ENCODE measurements at places on chromosomes 13 and 19.

GRCh38 chr13:30810261-30810701 lies 74.9 kb downstream of the ALOX5AP start:
- DNase-seq: no peak

DNA sequence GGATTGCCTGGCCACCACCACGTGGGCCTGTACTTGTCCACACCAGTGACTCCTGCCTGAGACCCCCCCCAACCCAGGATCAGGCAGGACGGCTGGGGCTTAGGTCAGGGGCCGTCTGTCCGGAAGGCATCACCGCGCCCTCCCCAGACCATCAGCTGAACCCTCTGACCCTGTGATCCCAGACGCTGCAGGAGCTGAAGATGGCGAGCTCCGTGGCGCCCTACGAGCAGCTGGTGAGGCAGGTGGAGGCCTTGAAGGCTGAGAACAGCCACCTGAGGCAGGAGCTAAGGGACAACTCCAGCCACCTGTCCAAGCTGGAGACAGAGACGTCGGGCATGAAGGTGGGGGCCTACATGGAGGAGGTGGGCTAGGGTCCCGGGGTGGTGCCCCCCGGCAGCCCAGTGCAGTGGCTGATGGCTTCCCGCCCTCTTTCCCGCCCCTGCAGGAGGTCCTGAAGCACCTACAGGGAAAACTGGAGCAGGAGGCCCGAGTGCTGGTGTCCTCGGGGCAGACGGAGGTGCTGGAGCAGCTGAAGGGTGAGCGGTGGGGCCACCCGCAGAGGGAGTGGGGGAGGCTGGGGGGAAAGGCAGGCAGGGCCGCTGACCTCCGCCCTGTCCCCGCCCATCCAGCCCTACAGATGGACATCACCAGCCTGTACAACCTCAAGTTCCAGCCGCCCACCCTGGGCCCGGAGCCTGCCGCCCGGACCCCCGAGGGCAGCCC lies 3.0 kb downstream of the APC2 start:
- no peak for DNase-seq

DNA sequence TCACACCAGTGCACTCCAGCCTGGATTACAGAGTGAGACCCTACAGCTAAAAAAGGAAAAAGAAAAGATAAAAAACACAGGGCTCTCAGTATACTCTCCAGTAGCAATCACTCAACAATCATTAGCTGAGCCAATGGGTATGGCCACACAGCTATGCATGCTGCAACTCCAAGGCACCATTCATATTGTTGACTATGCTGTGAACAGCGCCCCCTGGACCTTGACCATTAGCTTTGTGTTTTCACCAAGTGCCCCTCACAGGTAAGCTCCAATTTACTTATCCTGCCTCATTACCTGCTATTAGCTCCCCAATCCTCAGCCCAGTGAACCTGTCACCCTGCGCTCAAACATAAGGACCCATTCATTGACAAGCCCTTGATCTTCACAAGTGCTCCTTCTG lies 35.8 kb downstream of the ZIC5 start:
- no peak for DNase-seq

DNA sequence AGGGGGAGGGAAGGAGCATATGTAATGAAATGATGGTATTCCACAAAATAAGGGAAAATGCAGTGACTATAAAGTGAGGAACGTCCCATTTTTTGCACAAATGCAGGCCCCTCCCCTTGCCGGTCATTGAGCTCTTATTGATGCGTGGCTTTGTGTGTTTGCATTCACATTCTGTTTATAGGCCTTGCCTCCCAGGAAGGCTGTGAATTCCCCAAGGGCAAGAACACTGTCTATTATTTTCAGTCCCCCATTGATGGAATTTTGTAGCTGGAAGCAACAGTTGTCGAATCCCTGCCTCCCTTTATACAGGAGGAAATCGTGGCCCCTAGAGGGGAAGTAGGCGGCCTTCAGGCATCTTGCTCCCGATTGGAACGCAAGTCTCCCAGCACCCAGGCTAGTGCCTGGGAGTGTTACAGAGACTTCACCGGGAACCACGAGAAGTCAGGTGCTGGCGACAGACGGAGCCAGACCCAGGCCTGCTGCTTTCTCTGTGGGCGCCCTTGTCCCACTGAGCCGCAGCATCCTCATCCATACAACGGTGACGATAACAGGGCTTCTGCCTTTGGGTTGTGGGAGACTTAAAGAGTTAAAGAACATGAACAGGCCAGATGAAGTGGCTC lies 6.9 kb downstream of the SBSN start:
- DNase-seq: no peak

- DNase-seq: no peak
Measured at GRCh38 chr19:48371367-48371766, 7.2 kb downstream of the SYNGR4 start.

- DNase-seq: no peak
Measured at GRCh38 chr13:47481536-47481935, 519.5 kb downstream of the SUCLA2 start.

Data from stimulated activated CD4-positive, alpha-beta T cell treated with anti-CD3 and anti-CD28 coated beads, Interleukin-1b, Interleukin-23, amount 100 ng/mL, for 48 hours (primary cell).